ENCODE measurements at places on chromosomes 5 and 9. TPM values are rescaled to one million over a fixed set of nuclear protein-coding genes. Genes with fewer than 3 reads are reported as not detected.

GRCh38 chr5:181160152-181160754, 12.9 kb downstream of the OR2V2 start:
- peaks cover 32% of the 10 kb centered on the region for H3K4me1 ChIP-seq
- H3K27ac ChIP-seq, result peak overlapping the region; percentile 93
- H3K27me3 ChIP-seq, result no peaks in the 10 kb centered on the region
- H3K4me3 ChIP-seq, result peak overlapping the region; percentile 80
- no peaks in the 10 kb centered on the region for H3K36me3 ChIP-seq

DNA sequence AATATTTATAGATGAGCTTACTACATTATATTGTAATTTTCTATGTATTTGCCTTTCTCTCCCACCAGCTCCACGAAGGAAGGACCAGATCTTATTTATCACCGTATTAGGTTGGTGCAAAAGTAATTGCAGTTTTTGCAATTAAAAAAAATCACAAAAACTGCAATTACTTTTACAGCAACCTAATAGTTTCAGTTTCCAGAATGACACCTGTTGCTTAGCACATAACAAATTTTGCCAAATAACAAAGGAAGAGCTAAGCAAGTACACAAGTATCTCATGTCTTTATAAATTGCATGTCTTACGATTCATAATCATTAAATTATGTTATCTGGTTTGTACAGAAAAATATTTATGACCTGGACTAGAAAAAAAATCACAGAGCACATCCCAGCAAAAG, 45.9 kb downstream of the AGXT2 start:
- DNase-seq, result no peak
- H3K4me1 ChIP-seq, result no peaks in the 10 kb centered on the region
- no peak overlapping the region for H3K4me3 ChIP-seq
- H3K36me3 ChIP-seq, result no peaks in the 10 kb centered on the region
- H3K27me3 ChIP-seq, result peaks cover 10% of the 10 kb centered on the region
- H3K27ac ChIP-seq, result no peak overlapping the region

GRCh38 chr9:93572636-93573515, 3.5 kb upstream of the PHF2 start:
- no peak overlapping the region for H3K4me3 ChIP-seq
- H3K27me3 ChIP-seq, result no peaks in the 10 kb centered on the region
- peaks cover 9% of the 10 kb centered on the region for H3K4me1 ChIP-seq
- peak; percentile 24 for DNase-seq

DNA sequence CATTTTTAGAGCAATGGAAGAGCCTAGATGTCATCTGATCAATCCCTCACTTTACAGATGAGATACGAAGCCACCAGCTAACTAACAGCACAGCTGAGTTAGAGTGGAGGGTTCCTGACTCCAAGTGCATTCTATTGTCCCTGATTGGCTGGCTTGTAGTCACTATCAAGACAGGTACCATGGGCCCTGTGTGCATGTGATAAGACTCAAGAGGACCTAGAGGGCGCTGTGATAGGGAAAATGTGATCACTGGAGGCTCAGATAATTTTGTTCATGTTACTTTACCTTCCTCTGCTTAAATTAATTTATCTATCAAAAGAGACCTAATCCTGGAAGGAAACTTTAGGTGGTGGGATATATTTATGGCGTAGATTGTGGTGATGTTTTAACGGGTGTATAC, 19.5 kb upstream of the SNAPC3 start:
- no peak for DNase-seq
- peaks cover 4% of the 10 kb centered on the region for H3K27me3 ChIP-seq
- H3K4me3 ChIP-seq, result no peak overlapping the region
- H3K36me3 ChIP-seq, result no peaks in the 10 kb centered on the region

- peak overlapping the region; percentile 90 for H3K27ac ChIP-seq
- peak; percentile 42 for DNase-seq
- H3K4me3 ChIP-seq, result peak overlapping the region; percentile 93
- peaks cover 7% of the 10 kb centered on the region for H3K36me3 ChIP-seq
- H3K27me3 ChIP-seq, result no peaks in the 10 kb centered on the region
Observed at GRCh38 chr9:113350107-113350661, 843 bp downstream of the BSPRY start.

DNA sequence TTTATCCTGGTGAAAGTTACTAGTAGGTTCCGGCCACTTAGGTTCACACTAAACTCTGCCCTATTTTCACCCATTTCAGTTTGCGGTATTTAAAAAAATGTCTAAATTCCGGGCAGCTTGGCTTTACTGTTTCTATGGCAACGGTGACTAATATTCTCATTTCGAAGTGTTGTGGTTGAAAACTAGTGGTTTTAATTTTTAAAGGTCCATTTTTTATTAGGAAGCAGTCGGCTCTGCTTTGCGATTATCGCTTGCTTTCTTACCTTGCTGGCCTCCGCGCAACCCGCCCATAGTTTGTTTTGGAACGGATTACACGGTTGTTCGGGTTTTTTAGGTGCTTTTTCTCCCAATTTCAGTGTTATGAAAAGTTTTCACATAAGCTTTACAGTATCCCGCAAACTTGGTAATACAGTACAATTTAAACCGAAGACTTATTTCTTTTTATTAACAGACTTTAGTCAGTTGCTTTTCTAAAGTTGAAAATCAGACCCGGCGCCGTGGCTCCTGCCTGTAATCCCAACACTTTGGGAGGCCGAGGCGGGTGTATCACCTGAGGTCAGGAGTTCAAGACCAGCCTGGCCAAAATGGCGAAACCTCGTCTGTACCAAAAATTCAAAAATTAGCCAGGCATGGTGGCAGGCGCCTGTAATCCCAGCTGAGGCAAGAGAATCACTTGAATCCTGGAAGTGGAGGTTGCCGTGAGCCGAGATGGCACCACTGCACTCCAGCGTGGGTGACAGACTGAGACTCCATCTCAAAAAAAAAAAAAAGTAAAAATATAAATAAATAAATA, 1.6 kb downstream of the KDM4C start:
- H3K36me3 ChIP-seq, result peaks cover 11% of the 10 kb centered on the region
- H3K27me3 ChIP-seq, result no peaks in the 10 kb centered on the region
- peaks cover 36% of the 10 kb centered on the region for H3K4me1 ChIP-seq
- peak overlapping the region; percentile 93 for H3K4me3 ChIP-seq
- no peak for DNase-seq

DNA sequence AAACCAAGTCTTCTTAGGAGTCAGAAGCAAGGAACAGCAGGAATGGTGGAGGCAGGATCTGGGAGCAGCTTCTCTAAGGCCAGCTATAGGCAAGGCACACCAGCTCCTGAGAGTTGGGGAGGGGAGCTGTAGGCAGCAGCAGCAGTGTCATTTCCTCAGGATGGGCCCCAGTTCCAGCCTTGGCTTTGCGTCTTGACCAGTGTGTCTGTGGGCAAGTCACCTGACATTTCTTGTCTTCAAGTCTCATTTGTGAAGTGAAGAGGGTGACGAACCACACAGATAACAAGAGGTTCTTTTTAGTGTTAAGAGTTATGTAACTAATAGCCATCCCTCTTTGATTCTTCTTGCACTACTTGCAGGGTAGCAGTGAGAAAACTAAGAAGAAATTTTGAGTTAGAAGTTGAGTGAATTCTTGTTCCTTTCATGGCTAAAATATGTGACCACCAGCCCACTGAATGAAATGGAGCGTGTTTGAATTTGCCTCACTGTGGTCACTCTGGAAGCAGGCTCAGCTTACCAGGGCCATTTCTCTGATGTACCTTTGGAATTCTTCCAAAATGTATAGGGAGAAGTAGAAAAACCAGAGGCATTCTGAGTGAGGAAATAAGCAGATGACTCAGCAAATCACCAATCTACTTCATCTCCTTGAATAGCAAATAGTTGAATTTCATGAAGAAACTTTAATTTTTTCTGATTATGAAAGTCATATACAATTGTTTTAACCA, 42.4 kb downstream of the RHOBTB3 start:
- H3K4me3 ChIP-seq, result no peak overlapping the region
- H3K4me1 ChIP-seq, result peaks cover 6% of the 10 kb centered on the region
- peaks cover 14% of the 10 kb centered on the region for H3K27me3 ChIP-seq

GOLGA1 gene
- 26.8 TPM for total RNA-seq

CCNI2 gene
- total RNA-seq, result 8.9 TPM

All from activated naive CD8-positive, alpha-beta T cell treated with anti-CD3 and anti-CD28 coated beads, Interleukin-2, amount 10 ng/mL, durations not matched to agents 7 days and 5 days (primary cell).